Upper lobe of left lung (tissue), 6 donors: ENCODE measurements at places on chromosomes 16 and 17. TPM values are rescaled to one million over a fixed set of nuclear protein-coding genes. Genes with fewer than 3 reads are reported as not detected.

GRCh38 chr17:37745801-37746426 is 1.1 kb upstream of the HNF1B start:
- peak; percentile 61 for DNase-seq

DNA sequence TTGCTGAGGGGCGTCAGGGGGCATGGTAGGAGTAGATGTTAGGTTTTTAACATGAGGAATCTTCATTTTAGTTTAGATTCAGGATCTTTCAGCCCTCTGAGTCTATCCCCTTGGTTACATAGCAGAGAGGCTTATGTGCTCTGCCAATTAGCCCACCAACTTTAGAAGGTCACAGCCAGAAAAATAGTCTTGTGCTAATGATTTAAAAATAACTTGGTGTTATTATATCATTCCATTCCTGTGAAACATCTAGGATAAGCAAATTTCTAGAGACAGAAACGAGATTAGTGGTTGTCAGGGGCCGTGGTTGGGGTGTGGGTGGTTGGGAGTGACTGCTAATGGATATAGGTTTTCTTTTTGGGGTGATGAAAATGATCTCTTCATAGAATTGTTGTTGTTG is 183.7 kb downstream of the SNX29 start:
- no peak for DNase-seq

GRCh38 chr16:67917140-67917851 is 14.4 kb downstream of the CTRL start:
- DNase-seq = peak; percentile 42

- DNase-seq = peak; percentile 61
Observed at GRCh38 chr16:84356591-84357116, 11.7 kb upstream of the ATP2C2 start.

DNA sequence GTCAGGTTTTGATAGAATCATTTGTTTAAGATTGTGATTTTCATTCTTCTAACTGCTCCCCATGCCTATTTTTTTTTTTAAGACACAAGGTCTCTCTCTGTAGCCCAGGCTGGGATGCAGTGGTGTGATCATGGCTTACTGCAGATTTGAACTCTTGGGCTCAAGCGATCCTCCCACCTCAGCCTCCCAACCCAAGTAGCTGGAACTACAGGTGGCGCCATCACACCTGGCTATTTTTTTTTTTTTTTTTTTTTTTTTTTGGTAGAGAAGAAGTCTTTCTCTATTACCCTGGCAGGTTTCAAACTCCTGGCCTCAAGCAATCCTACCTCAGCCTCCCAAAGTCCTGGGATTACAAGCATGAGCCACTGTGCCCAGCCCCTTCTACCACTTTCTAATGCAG is 223.3 kb downstream of the CBLN1 start:
- no peak for DNase-seq

- no peak for DNase-seq
Observed at GRCh38 chr17:27578718-27579085, 52.3 kb upstream of the LGALS9 start.

- DNase-seq = no peak
Observed at GRCh38 chr17:34706029-34706428, 126.6 kb downstream of the TMEM132E start.

GRCh38 chr16:57531253-57531575 is 5.2 kb downstream of the CCDC102A start:
- DNase-seq = peak; percentile 14

DNA sequence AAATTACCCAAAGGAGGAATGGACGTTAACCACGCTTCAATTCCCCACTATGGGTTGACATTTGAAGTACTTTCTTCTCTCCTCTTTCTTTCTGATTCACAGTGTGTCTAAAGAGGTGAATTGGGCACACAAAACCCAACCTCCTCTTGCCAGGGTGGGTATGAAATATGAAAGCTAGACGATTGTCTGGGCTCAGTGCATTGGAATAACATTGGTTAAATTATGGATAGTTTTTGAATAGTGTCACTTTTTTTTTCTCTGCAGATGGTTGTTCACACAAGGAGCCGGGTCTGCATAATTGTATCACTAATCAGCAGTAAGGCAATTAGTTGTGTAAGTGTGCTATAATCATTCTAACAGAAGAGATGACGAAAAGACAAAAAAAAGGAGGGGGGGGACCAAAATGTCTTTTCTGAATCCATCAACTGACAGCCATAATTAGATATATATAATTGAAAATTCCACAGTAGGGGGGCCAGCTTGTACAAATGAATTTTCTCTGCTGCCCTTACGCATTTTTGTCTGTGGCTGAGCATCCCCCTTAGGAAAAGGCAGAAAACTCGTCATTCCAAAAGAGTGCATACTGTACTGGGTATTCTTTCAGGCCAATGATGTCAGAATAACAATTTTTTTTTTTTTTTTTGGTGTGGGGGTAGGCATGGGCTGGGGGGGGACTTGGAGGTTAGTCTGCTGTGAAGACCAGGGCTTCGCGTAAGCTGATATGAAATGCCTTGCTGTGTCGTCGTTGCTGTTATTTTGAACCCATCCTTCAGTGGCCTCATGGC is 307.5 kb upstream of the SALL1 start:
- DNase-seq = no peak

The NPIPA2 gene
- total RNA-seq = not detected

- no peak for DNase-seq
Observed at GRCh38 chr17:57730026-57730701, 14.9 kb downstream of the CCDC182 start.

DNA sequence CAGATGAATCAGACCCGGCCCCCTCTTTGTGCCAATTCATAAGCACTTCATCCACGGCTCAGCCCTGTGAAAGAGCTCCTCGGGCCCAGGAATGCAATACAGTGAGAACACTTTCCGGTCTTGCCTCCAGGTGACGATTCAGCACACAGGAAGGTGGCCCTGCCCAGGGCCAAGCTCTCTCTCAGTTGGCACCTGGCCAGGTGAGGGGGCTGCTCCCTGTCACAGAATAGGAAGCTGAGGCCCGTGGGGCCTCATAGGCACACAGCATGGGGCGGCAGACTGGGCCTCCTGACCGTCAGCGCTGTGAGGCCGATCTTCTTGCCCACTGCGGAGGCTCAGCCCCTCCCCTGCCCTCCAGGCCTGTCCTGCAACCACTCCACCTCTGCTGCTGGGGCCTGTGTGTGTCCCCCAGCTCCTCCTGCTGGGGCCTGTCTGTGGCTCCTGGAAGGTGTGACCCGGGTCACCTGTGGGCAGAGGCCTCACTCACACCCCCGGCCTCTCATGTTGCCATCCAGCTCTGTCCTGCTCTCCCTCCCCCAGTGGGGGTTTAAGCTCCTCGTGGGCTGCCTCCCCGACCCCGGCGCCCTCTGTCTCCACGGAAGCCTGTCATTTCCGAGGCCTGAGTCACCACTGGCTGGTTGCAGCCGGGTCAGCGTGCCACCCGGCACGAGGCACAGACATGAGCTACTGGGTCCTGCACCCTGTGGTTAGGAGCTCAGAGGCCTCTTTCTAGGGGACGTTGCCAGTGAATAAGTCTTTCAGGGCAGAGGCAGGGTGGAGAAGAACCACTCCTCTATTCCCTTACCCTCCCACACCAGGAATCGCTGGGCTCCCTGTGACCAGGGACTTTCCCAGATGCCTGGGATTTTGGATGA is 114.4 kb downstream of the SEC14L1 start:
- DNase-seq = peak; percentile 75

DNA sequence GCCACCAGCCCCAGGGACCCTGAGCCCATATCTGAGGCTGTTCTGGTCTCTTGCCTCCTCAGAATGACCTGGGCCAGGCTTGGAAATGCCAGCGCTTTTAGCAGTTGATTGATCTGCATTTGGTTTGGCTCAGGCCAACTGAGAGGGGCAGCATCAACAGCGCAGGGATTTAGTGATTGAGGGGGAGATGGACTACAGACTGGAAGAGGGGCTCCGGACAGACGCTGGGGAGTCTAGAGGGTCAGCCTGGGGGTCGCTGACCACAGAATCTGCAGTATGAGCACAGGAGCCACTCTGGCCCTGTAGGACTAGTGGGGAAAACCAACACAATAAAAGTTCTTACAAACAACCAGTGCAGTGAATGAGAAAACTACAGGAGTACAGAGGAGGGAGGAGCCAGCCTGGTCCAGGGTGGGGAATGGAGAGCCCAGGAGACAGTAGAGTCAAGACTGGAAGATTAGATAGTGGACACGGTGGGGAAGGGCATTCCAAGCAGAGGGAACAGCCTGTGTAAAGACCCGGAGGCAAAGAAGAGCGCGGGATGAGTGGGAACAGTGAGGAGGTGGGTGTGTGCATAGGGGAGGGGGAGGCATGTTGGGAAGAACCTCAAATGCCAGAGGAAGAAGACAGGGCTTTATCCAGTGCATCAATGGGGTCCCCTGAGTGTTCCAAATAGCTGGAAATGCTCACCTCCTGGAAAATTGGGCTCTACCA is 128.9 kb downstream of the MRM1 start:
- DNase-seq = no peak

The SLC5A11 gene
- total RNA-seq = not detected

GRCh38 chr16:75265911-75266701 is 14.7 kb upstream of the BCAR1 start:
- DNase-seq = peak; percentile 82
